ENCODE measurements at places on chromosomes 4 and X.

DNA sequence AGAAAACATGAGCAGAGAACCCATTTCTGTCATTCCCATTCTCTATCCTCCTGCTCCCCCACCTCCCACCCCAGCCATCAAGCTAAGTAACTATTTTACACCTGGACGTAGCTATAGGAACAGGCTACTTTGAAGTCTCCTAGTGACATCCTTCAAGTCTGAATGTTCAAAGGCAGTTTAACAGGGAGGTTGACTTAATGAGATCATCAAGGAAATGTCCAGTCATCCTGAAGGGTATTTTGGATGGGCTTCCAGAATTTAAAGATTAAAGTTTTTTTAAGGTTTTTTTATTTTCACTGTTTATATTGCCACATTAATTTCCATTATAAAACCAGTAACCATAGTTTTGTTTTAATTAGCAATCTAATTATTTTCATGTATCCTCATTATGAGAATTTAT lies 41.1 kb downstream of the HPF1 start:
- no peak for DNase-seq

DNA sequence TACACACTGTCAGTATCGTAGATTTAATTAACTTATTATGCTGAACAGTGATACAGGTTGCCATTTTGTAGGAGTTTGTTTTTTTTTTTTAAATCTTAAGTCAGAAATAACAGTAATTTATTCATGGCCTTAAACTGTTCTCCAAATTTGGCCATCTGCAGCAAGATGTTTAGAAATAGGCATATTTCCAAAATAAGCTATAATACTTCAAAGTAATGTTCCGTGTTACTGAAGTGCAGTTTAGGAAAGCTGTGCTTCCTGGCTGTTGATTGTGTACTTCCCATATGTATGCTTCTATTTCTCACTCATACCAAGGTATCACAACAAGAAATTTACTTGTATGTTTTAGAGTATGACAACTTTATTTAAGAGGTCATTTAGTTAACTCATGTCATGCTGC lies 28.9 kb downstream of the CPEB2 start:
- no peak for DNase-seq

DNA sequence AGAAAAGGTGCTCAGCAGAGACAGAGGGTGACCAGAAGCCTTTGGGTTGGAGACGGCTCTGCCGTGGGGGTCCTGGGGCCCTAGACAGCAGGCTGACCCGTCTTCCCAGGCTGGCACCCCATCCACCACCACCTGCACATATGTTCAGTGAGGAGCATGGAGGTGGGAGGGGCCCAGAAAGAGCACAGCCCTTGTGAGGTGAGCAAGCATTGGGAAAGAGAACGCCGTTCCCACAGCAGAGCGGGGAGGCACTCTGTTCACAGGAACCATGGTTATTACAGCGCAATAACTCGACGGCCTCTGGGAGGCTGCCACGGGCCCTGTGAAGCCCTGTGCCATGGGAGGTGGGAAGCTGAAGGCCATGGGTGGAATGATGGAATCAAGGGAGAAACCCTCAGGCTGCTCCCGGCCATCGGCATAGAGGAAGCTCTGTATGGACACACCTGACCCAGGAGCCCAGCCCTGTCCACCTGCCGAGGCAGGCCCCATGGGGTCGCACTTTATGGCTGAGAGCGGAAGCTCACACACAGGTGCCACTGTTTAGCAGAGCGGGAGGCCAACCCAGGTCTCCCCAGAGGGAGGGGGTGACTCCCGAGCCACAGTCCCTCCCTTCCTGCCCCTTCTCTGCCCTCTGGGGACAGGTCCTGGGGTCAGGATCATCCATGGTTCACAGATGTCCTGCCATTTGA lies 93.5 kb upstream of the AFAP1 start:
- DNase-seq = no peak

GRCh38 chrX:10989386-10989785 lies 121.7 kb upstream of the HCCS start:
- no peak for DNase-seq

DNA sequence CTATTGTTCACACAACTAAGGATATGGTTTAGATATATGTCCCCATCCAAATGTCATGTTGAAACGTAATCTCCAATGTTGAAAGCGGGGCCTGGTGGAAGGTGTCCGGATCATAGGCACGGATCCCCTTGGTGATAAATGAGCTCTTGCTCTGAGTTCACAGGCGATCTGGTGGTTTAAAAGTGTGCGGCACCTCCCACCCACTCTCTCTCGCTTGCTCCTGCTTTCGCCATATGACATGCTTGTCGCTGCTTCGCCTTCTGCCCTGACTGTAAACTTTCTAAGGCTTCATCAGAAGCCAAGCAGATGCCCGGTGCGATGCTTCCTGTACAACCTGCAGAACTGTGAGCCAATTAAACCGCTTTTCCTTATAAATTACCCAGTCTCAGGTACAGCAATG lies 128.5 kb downstream of the NFKB1 start:
- no peak for DNase-seq

DNA sequence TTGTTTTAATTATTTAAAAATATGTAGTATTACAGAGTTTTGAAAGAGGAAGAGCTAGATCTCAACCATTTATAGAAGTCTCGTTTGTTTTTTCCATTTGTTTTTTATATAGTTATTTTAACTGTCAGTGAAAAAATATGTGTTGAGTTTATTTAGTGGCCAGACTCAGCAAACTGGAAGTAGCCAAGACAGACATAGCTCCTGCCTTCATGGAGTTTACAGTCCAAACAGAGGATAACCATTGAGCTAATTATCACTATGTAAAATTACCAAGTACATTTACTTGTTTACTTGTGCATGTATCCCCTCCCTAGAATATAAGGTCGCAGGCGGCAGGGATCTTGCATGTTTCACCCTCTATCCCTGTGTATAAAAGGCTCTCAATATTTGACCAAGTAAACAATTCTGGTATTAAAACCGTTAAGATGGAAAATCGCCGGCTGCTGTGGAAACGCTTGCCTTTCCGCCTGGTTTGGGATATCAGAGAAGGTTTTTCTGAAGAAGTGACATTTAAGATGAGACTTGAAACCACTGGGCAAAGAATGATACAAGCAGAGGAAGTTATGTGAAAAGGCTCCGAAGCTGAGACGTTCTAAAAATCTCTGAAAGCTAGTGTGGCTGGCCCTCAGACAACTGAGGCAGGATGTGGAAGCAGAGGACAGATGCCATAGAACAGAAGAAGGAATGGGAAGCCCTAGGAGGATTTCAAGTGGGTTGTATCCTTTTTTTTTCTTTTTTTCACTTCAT lies 1.3 kb upstream of the CCNI start:
- no peak for DNase-seq

- DNase-seq = no peak
Observed at GRCh38 chrX:74602142-74602541, 12.3 kb downstream of the RLIM start.

DNA sequence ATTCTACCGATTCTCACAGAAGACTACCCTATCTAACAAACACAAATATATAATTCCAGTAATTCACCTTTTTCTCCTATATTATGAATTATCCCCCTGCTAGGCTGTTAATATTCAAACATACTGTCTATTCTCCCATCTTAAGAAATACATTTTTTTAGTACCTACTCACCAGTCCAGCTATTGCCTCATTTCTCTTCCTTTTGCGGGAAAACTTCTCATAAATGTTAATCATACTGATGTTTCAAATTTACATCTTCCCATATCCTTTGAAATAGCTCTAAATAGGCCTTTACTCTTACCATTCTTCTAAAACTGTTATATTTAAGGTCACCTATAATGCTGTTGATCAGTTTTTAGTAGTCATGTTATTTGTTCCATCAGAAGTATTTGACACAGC lies 759.1 kb upstream of the SLIT2 start:
- no peak for DNase-seq

DNA sequence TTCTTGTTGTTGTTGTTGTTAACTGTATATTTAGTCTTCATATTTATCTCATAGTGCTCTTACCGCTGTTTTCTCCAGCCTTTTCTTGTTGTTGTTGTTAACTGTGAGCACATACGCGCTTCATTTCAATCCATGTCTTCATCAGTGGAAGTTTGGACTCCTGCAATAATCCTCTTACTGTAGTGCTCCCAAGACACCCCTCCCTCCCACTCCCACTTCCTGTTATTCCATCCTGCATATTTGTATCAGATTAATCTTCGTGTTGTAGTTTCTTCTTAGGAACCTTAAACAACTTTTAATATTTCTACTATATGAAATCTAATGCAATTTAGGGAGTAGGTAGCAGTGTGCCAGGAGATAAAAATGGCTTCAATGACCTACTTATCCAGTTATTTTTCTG lies 674.8 kb downstream of the RAPGEF2 start:
- no peak for DNase-seq

- no peak for DNase-seq
Observed at GRCh38 chrX:148466292-148466691, 34.1 kb upstream of the AFF2 start.

GRCh38 chrX:49221868-49222267 lies 11.3 kb downstream of the CACNA1F start:
- DNase-seq = no peak

DNA sequence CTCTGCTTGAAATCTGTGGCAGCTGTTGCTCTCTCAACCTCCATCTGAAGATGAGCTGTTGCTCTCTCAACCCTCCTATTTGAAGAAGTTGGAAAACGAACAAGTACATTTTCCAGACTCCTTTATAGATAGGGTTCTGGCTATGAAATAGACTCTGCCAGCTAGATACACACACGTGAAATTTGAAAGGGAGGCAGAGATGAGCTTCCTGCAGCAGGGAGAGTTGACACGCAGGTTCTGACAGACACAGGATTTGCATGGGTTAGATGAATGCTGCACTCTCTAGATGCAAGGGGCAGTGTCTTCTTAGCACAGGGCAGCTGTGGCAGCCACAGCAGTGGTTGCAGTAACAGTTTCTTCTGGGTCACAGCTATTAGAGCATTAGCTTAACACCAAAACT lies 8.0 kb upstream of the PYURF start:
- no peak for DNase-seq

- DNase-seq = no peak
Observed at GRCh38 chr4:54813674-54814073, 155.9 kb downstream of the KIT start.

DNA sequence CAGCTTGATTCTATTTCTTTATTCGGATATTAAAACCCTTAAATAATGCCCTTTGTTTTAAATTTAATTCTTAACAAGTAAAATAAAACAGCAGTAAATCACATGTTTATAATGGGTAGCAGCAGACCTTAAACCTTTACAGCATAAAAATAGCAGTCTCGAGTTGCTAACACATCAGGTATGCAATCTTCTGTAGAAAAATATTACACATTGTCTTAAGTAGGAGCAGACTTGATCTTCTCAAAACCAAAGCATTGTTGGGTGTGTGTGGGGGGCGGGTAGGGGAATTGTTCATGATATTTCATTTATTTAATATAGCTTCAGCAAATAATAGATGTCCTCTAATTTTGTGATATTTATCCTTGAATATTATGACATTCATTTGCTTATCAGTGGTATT lies 331.4 kb downstream of the PCDH7 start:
- no peak for DNase-seq

DNA sequence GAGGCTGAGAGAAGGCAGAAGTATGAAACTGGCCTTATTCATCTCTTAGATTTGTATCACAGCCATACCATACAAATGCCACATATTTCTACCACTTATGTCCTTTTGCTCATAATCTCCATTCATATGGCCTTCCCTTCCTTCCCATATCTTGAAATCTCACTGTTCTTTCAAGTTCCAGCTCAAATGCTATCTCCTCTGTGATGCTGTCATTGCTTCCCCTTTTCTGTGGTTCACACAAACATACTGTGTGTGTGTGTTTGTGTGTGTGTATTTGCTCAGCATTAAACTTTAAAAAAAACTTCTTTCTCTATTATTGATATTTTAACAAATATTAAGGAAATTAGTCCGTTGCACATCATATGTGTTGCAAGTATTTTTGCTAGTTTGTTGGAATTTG lies 26.7 kb downstream of the PHKA1 start:
- DNase-seq = no peak

DNA sequence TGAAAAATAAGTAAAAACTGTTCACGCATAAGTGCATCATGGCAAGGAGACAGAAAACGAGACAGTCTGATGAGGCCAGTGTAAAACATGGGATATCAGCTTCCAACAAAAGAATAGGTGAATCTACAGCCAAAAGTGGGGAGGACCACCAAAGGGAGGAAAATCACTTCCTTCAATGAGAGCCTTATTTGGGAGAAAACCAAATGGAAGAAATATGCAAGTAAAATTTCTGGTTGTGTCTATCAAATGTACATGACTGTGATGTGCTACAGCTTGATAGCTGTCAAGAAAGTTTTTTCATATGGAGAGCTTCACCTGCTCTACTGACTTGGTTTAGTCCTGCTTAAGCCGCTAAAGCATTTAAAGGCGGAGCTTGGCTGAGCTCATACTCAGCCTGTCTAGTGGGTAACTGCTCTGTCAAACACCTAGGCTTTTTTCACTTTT lies 66.2 kb downstream of the MAGEA1 start:
- DNase-seq = no peak

GRCh38 chr4:105543881-105544280 lies 8.5 kb upstream of the ARHGEF38 start:
- no peak for DNase-seq

- no peak for DNase-seq
Observed at GRCh38 chr4:26884486-26884988, 23.9 kb downstream of the STIM2 start.

DNA sequence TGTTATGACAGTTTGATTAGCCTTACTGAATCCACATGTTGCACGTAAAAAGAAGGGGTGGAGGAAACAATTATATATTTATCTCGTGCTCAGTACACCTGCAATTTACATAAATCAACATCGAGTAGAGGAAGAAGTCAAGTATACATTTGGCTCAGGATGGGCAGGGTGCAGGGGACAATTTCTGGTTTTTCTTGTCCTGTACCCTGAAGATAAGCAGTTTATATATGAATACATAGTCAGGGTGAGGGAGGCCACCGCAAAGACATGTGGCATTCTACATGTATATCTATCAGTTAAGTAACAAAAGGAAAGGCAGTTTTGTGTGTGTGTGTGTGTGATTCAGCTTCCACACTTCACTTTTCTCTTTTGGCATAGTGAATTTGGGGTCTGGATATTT lies 11.1 kb upstream of the EREG start:
- DNase-seq = no peak

GRCh38 chr4:6076391-6076790 lies 58.2 kb upstream of the C4orf50 start:
- DNase-seq = no peak

- DNase-seq = no peak
Observed at GRCh38 chr4:153495480-153496193, 29.5 kb downstream of the TMEM131L start.

DNA sequence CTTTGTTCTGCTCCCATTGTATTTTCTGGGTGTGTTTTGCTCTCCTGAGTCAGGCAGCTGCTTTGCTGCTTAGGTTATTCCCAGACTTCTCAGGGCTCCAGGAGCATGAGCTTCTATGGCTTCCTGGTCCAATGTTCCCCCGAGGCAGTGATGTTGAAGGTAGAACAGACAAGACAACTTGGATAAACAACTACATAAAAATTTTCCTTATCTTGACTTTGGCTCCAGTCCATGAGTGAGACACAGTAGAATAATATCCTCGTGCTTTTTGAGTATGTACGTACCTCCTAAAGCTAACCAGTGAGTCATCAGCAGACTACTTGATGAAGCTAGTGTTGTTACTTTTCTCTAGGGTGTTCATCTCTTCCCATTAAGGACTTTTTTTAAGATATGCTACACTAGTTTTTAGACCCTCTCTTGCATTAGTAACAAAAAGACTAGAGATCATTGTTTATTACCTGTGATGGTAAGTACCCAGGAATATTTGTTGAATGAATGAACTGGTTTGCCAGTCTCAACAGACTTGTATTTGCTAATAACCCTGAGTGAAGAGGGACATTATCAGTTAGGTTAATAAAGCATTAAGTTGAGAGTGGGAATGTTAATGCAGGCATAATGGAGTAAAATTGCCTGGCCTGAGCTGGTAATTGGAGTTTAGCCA lies 131.9 kb downstream of the FHIP1A start:
- no peak for DNase-seq

Data from NCI-H446 (cell line).